ENCODE measurements at places on chromosomes 1 and 21.

DNA sequence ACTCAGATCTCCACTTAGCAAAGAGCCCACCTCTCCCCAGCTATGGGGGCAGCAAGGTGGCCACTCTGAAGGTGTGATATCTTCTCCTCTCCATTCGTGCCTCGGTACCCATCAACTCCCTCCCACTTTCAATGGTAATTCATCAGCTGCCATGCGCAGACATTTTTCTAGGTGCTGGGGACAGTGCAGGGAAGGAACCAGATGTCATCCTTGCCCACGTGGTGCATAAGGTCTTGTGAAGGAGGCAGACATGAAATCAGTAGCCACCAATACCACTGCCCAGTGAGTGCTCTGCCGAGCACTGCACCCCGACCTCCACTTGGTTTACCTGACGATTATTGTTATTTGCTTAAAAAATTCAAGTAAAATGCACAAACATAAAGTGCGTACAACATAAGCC is 76.3 kb upstream of the CSF3R start:
- DNase-seq: no peak

GRCh38 chr1:49841767-49842166 is 182.0 kb downstream of the AGBL4 start:
- DNase-seq: no peak

GRCh38 chr1:240234485-240235210 is 143.0 kb downstream of the FMN2 start:
- peak; percentile 95 for DNase-seq

- no peak for DNase-seq
Measured at GRCh38 chr21:35582731-35583130, 477.6 kb downstream of the SETD4 start.

GRCh38 chr1:151723726-151724370 is 2.5 kb downstream of the RIIAD1 start:
- DNase-seq: no peak

DNA sequence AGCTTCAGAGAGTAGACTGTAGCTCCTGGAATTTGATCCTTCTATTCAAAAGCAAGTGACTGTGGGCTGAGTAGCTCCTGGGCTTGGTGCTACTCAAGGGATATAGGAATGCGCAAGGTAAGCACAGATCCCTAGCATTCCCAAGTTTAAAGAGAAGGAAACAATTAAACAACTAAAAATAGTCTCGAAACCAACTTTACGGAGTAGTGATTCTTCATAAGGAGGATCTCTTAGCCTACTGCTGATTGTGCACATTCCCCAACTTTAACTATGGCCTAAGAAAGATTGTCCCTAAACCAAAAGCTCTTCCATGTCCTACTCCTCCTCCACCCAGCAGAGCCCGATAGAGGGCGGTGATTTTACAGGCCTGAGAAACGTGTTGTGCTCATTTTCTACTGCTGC is 226.5 kb upstream of the CAMK1G start:
- DNase-seq: no peak

DNA sequence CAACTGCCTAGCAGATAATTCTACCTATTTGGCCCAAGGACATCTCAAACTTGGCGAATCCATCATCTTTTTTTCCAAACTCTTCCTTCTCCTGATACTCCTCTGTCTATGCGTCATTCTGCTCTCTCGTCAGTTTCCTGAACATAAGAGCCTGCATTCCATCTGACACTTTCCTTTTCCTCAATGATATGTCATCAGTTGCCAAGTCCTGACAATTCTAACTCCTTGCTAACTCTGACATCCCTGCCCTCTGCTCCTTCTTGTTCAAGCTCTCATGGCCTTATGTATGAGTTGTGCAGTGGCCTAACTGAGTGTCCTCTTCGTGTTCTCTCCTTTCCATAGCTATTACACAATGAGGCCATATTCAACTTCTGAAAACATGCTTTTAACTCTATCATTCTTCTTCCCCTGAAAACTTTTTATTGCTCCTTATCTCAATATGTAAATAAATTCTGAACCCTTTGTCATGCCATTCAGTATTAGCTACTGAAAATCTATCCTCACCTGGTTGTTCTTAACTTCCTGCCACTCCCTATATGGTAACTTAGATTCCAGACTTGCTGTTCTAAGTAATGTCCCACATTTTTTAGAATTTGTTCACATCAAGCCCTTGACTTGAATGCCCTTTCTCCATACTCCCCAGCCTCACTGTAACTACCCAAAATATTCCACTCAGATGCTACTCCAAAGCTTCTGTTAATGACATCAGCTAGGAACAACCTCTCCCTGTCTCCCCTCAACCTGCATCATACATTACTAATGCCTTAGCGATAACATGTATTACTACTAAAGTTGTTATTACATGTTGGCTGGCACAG is 11.5 kb downstream of the PALMD start:
- DNase-seq: peak; percentile 42

- no peak for DNase-seq
Measured at GRCh38 chr1:80310703-80311245, 1304.2 kb upstream of the ADGRL4 start.
